Activated T-cell treated with anti-CD3 and anti-CD28 coated beads for 24 hours (primary cell): ENCODE measurements at places on chromosomes 7 and 10.
A peak's percentile ranks its signal among the peaks of the same experiment; 100 is the strongest.

DNA sequence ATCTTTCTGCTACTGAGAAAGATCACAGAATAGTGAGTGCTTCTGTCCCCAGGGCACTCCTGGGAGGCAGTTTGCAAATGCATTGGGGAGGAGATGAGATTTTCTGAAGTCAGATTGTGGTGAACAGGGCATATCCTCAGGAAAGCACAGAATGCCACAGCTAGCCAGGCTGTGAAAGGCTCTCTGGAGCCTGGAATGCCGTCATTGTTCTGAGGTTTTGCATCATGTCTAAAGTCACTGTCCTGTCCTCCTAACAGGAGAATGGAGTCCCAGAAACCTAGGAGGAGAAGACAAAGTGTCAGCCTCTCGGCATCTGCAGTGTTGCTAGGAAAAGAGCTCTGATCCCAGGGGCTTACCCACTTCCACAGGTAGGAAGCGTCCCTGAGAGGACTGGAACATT is 69.2 kb upstream of the IGFBP3 start:
- no peak for DNase-seq

DNA sequence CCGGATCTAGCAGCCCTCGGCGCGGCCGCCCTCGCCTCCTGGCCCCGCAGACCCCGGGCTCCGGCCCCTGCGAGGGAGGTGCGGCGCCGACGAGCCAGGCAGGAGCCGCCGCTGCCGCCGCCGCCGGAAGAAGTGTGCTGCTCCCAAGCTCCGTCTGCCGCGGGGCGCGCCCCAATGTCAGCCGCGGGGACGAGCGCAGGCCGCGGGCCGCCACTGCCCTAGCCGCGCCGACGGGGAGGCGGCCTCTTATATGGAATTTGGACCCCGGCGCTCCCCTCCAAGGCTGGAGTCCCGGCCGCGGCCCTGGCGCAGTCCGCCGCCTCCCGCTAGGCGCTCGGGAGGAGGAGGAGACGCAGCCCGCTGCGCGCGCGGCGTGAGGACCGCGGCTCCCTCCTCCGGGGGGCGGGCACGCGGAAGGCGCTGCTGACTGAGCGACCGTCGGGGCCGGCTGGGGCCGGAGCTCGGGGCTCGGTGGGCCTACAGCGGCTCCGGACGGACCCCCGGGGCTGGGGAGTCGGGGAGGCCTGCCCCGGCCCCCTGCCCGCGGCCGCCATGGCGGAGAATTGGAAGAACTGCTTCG is at the start of gene TRIM8:
Gene TRIM8 (plus strand): TSS at position 414 of the 580 bp plus-strand sequence. CDS start 139 bp downstream, at position 553.
- peak; percentile 53 for DNase-seq

DNA sequence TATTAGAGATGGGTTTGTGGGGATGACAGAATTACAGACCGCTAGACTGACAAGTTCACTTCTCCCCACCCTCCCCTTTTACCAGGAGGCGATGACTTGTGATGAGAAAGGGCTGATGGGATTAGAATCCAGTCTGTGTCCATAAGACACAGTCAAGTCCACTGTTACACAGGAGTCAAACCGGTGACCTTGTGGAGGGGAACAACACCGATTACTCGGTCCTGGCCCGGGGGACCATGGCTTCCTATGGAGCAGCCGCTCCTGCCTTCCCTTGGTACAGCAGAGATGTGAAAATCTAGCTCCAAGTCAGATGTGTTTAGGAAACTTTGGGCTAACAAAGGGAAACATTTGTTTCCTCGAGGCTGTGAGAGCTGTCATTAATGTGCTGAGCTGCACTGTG is 105.5 kb downstream of the ACTR3B start:
- DNase-seq = no peak

DNA sequence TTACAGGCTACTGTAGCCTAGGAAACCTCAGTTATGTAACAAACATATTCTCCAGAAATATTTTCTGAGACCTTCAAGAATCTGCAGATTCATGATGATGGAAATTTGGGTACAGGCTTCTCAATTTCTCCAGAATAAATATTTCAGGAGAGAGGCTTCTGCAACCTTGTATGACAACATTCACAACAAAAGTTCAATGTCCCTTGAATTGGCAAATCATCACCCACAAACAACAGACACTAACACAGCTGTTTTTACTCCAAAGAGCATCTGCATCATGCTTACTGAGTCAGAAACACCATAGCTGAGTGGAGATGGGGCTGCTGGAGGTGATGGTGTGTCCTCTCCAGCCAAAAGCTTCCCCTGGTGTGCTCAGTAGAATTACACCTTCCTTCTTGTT is 9.3 kb upstream of the COBL start:
- DNase-seq = no peak

- no peak for DNase-seq
Observed at GRCh38 chr7:6423942-6424701, 23.6 kb downstream of the DAGLB start.

DNA sequence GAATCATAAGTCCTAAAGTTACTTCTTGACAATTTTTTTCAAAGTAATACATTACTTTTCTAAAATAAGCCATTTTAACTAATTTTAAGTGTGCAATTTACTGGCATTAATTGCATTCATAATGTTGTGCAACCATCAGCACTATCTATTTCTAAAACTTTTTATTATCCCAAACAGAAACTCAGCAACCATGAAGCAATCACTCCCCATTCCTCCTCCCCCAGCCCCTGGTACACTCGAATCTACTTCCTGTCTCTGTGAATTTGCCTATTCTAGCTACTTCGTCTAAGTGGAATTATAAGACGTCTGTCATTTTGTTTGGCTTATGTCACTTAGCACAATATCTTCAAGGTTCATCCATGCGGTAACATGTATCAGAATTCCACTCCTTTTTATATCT is 84.9 kb downstream of the MKX start:
- no peak for DNase-seq
